ENCODE measurements at places on chromosomes 2 and 18. TPM values are rescaled to one million over a fixed set of nuclear protein-coding genes. Genes with fewer than 3 reads are reported as not detected.

DNA sequence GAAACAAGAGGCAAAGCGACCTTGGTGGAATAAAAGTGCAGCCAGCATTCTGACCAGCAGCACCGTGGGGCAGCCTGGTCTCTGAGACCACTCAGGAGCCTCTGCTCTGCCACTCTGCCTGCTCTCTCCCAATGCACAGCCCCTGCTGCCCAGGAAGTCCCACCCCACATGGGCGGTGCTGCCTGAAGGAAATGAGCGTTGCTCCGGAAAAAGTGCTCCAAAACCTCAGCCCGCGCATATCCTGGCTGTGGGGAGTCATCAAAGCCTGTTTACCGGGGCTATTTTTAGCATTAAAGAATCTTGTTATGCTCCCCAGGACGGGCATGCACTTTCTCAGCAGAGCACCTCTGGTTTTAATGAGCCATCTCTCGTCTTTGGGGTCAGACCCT, 54.5 kb downstream of the EPAS1 start:
- peak; percentile 48 for DNase-seq

POU3F3 gene
- not detected for total RNA-seq

DNA sequence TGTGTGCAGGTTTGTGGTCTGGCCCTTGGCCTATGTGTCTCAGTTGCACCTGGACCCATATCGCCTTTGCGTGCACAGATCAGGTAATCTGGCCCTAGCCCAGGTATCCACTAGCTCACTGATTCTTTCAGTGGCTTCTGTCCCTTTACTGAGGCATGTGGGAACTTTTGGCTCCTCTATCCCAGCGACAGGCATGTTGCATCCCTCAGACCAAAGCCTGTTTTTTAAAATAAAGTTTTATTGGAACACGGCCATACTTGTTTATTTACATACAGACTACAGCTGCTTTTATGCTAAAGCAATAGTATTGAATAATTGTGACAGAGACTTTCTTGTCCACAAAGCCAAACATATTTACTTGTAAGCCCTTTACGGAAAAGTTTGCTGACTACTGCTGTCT, 39.9 kb upstream of the UPP2 start:
- DNase-seq, result no peak

GRCh38 chr2:216114382-216114713, 5.2 kb downstream of the XRCC5 start:
- DNase-seq, result no peak

GNAL gene
- total RNA-seq, result 3.9 TPM

DNA sequence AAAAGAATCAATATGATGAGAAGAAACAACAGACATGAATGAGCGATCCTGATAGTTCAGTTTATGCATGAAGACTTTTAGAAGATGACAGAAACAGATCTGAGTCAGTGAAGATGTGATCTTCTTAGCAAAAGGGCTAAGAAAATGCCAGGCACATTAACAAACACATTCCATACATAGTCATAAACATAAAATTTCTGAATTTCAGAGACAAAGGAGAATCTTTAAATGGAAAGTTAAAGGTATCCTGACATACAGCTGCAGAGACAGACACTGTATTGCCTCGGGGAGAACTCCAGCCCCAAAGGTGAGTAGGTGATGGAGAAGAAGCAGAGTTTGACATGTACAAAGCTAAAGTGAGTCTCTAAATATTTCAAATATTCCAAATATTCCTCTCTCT, 40.6 kb upstream of the FN1 start:
- no peak for DNase-seq

DNA sequence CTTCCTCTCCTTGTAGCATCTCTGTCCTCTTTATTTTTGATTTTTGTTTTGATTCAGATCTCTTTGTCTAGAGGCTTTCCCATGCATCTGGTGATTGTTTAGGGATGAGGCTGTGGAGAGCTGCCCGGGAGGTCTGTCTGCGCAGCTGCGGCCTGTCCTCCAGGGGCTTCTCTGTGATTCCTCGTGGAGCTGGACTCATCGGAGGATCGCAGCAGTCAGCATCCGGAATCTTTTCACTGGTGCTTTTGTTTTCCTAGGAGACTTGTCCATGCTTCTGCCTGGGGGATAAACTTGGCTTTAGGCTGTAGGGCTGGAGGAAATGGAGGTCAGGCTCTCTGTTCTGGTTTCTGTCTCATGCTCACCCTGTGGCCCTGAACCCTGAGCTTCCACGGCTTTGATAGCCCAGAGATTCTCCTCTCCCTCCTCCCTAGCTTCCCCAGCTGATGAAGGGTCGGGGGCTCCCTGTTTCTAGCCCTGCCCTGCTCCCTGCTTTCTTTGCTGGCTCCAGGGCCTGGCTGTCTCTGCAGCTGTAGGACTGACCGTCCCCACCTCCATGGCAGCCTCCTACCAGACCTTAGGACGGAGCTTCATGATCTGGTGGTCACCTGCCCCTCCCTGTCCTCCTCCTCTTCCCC, 35.5 kb downstream of the ZNF532 start:
- no peak for DNase-seq

DNA sequence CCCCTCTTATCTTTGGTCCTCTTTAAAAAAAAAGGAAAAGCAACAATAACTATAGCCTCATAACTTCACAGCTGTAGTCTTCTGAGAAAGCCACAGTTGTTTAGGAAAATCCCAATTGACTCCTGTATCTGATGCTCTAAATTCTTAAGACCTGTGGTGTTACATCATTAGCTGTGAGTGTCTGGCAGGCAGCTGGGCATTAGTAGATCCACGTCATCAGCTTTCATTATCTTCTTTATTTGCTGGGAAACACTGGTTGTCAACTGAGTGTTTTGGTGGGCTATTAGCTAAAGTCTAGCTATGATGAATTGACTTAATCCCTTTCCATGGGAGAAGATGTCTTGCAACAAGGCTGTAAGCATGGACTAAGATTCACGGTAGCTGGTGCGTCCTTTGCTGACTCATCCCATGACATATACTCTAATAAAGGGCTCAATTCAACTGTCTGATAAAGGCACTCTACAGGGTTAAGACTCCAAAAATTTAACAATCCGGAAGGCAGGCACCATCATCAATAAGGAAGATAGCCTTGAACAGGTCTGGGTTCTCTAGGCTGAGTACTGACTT, 517.2 kb downstream of the PLCL1 start:
- no peak for DNase-seq

GRCh38 chr18:44789710-44790109, 109.0 kb downstream of the SETBP1 start:
- DNase-seq, result no peak

DNA sequence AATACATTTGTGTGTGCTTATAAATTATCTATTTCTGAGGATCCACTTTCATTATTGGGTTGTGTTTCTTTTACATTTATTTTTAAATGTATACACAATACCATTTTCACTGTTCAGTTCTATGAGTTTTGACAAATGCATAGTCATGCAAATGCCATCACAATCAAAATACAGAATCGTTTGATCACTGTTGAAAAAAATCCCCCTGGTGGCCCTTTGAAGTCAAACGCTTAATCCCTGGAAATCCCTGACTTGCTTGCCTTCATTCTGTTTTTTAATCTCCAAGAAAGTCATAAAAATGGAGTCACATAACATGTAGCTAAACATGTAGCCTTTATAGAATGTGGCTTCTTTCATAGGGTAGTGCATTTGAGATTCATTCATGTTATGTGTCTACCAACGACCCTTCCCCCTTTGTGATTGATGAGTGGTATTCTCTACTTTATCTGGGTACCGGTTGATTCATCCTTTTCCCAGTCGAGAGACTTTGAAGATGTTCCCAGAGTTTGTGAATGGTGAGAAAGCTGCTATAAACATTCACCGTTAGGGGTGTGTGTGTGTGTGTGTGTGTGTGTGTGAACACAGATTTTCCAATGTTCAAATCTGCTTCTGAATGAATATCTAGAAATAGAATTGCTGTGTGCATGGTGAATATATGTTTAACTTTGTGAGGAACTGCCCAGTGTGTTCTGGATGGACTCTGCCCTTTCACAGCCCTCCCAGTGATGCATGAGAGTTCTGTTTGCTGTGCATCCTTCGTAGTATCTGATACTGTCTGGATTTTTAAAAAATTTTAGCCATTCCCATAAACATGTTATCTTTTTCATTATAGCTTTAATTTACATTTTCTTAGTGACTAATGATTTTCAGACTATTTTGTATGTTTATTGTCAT, 173.6 kb downstream of the GALR1 start:
- no peak for DNase-seq

- no peak for DNase-seq
Measured at GRCh38 chr2:192419786-192420185, 225.1 kb upstream of the TMEFF2 start.

- DNase-seq, result no peak
Measured at GRCh38 chr2:239522002-239522739, 121.4 kb upstream of the HDAC4 start.

DNA sequence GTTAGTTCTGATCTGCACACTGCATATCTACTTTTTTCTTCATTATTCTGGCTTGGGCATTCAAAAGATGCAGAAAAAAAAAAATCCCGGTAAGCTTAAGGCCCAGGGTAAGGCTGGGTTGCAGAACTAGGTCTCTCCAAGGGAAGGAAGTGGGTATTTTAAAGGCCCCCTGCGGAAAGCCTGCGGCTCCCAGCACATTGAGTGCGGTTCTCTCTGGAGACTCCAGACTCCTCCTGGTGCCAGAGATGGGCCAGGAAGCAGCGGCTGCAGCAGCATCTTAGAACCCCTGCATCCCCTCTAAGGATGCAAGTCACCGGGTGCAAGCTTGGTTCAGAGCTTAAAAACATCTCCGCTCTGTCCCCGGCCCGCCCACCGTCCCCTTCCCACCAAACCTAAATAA, 49.5 kb downstream of the TGIF1 start:
- DNase-seq, result no peak

DNA sequence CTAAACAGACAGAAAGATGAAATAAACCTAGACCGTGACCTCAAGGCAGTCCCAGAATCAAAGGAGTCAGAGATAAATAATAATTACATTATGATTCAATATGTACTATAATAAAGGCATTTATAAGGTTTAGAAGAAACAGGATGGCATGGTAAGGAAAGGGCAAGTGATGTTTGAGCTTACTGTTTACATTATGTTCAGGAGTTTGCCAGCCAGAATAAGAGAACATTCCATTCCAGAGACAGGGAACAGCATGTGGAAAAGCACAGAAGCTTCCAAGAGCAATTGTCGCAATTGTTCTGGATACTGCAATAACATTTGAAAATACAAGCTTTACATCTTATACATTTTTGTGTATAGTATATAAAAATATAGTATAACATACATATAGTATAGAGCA, 50.0 kb upstream of the FRZB start:
- no peak for DNase-seq

KCNJ3 gene
- 5.3 TPM for total RNA-seq

DNA sequence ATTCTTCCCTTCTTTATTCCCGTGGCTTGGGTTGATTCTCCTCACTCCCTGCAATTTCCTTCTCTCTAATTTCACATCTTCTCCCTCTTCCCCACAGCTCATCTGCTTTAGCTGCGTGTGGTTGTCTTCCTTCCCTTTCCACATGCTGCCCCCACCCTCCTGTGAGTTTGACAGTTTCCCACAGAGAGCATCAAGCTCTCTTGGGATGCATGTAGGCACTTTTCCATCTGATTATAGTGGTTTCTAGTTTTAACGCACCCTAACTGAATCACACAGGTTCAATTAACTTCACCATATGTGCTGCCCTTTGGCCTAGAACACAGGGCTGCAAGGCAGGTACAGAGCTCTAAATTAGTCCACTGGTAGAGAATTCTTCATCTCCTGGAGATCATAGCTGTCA, 110.5 kb downstream of the TACR1 start:
- no peak for DNase-seq

DNA sequence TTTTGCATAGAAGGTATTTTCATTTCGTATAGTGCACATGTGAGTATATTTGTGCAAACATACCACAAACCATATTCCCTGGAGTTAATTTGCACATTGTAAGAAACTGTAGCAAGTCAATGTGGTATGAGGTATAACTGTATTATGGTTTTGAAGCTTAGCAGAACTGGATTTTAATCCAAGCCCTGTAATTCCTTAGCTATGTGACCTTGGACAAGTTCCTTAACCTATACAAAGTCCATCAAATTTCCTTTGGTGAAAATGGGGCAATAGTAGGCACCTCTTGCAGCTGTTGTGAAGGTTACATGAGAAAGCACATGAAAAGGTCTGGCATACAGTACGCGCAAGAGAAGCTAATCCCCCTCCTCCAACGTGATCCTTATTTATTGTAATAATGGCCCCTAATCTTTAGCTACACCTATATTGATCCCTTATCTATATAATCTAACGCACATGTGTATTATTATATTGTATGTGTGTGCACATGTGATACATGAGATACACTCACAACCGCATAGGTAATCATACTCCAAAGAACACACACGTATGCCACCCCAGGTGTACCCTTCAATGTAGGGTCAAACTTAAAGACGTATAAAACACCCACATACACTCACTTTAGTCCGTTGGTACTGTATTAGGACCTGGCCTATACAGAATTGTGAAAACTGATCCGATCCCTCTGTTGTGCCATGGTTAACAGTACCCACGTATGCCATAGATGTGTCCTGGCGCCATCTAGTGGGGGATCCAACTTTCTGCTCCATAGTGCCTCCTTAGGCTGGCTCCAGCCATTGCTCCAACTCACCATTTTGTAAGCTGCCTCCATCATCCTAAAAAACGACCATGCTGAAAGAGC, 402.9 kb upstream of the SLC14A2 start:
- DNase-seq, result peak; percentile 84

DNA sequence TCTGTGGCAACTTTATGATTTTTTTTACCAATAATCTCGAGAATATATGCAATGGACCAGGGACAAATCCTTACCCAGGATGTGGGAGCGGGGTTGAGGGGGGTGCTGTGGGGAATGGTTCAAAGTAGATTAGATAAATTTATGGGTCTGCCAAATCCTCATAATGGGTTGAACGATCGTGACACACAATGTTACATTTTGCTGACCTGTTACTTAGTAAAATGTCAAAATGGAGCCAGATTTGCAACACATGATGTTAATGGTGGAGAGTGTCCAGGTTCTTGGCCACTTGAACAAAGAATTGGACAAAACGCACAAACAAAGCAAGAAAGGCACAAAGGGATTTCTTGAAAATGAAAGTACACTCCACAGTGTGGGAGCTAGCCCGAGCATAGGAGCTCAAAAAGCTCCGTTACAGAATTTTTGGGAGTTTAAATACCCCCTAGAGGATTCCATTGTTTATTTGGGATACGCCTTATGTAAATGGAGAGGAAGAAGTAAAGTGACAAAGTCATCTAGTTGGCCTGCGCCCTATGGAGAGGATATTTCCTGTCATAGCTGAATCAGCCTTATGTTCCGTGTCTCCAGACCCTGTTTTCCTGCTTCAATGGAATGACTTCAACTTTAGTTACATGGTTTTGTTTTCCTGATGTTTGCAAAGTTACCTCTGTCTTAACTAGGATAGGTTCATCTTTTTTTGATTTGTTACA, 776.0 kb downstream of the DCC start:
- DNase-seq, result no peak

KLHL29 gene
- 22.3 TPM for total RNA-seq

DNA sequence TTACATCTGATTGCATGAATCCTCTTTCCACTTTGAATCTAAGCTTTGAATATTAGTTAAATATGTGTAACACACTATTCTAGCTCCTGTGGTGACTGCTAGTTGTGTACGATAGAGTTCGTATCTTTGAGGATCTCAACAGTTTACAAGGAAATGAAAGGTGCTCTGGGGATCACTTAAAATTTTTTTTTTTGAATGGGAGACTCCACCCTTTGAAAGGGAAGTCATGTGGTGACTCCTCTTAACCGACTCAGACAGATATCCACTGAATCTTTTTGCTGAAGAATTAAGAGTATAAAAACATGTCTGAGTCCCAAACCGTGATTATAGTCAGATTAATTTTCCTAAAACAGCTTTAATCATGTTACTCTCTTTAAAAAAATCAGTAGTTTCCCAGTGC, 4.0 kb downstream of the CLIP4 start:
- no peak for DNase-seq

All from mucosa of gallbladder (tissue), 1 donor.